ENCODE measurements at places on chromosomes 5 and 9.
A peak's percentile ranks its signal among the peaks of the same experiment; 100 is the strongest.

- DNase-seq, result peak; percentile 92
These were observed 129.1 kb downstream of the KCNIP1 start for GRCh38 chr5:170632985-170633234.

GRCh38 chr9:33197279-33198152 lies 30.4 kb upstream of the B4GALT1 start:
- no peak for DNase-seq

- no peak for DNase-seq
These were observed 51.1 kb upstream of the SNX2 start for GRCh38 chr5:122723606-122724352.

- DNase-seq, result no peak
These were observed 403.3 kb upstream of the PTPRD start for GRCh38 chr9:11016081-11016480.

- no peak for DNase-seq
These were observed 5.9 kb upstream of the YTHDC2 start for GRCh38 chr5:113507601-113508000.

GRCh38 chr5:72587661-72588308 lies 80.6 kb upstream of the ZNF366 start:
- no peak for DNase-seq

- peak; percentile 63 for DNase-seq
These were observed 107.3 kb downstream of the ZNF608 start for GRCh38 chr5:124639095-124639665.

GRCh38 chr5:112059579-112060135 lies 302.7 kb upstream of the NREP start:
- no peak for DNase-seq

- DNase-seq, result no peak
These were observed 42.8 kb downstream of the NRG2 start for GRCh38 chr5:140000332-140000731.

GRCh38 chr9:118962426-118962825 lies 406.8 kb downstream of the BRINP1 start:
- no peak for DNase-seq

GRCh38 chr5:130286971-130287370 lies 382.7 kb downstream of the CHSY3 start:
- DNase-seq, result no peak

DNA sequence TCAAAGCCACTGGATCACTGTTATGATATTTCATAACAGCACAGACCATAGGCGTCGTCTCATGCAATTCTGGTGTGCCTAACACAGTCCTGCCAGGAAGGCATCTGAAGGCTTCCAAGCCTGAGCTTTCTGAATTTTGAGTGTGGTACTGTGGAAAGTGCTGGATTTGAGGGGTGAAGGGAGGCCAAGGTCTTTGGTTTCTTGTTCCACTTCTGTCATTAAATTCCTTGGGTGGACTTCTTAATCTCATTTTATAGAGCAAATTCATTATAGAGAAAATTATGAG lies 441.3 kb upstream of the PIK3R1 start:
- DNase-seq, result no peak

GRCh38 chr9:37432020-37432419 lies 9.5 kb downstream of the GRHPR start:
- DNase-seq, result no peak

DNA sequence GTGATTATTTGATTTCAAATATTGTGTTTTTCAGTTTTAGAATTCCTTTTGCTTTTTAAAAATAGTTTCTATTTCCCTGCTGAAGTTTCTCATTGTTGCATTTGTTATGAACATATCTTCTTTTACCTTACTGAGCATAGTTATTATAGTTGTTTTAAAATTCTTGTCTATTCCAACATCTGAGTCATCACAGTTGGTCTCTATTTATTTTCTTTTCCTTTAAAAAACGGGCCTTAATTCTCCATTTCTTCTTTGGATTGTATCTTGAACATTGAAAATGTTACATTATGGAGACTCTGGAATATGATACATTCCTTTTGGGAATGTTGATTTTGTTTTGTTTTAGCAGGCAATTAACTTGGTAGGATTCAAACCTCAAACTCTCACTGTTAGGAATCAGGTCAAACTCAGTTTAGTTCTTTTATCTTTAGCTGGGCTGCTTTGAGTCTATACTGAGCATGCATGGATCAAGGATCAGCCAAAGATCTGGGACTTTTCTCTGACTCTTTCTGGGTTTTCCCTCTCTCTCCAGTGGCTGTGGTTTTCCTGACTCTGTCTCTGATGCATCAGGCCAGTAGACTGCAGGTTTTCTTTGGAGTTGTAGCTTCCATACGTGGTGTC lies 70.3 kb downstream of the TEK start:
- DNase-seq, result no peak

GRCh38 chr5:166166071-166166470 lies 2125.4 kb upstream of the WWC1 start:
- DNase-seq, result no peak

DNA sequence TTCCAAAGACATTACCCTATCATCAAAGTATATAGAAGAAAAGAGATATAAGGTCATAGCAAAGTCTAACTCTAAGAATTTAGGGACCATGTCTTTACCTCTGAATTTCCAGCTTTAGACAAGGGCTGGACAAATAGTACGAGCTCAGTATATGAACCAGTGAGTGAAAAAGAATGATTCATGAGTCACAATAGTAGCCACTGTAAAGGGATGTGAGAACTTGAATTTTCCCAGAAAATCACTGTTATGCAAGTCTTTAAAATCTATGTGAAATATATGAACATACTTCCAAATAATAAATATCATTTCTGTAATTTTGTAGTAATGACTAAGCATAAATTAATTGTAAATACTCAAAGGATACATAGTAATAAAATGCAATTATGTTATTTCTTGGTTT lies 305.9 kb upstream of the PRR16 start:
- no peak for DNase-seq

- DNase-seq, result no peak
These were observed 55.3 kb upstream of the CLINT1 start for GRCh38 chr5:157914151-157914788.

DNA sequence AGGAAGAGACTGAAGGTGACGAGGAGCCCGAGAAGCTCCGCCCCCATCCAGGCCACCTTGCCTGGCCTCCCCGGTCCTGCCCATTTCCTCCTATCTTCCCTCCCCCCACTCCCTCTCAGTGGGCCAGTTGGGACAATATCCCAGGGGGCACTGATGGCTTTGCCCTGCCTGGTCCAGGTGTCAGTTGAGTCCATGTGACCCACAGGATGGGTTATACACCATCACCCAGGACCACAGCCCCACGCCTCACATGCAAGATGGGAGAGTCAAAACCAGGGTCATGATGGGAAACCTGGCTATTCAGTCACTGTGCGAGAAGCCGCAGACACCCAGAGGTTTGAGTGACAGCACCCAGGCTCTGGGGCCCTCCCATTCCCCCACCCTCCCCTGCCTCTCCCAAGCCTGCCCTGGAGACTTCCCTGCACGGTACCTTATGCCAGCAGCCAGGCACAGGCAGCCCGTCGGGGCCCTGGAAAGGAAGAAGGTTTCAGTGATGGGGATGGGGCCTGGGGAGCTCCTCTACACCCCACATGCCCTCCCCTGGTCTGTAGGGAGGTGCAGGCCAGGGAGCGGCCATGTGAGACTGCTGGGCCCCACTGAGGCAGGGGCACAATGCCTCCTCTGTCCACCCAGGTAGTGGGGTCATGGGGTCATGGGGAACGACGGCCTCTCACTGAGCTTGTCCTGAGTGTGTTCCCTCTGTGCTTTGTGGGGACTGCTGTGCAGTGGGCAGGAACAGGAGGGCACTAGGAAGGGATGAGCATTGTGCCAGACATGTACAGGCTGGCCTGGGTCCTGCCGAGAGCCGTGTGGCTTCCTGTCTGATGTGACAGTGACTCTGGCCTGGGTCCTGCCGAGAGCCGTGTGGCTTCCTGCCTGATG lies 6.3 kb upstream of the PHYKPL start:
- no peak for DNase-seq

GRCh38 chr5:132228241-132229035 lies 785 bp upstream of the P4HA2 start:
- peak; percentile 33 for DNase-seq

- DNase-seq, result peak; percentile 45
These were observed 962 bp upstream of the TXN start for GRCh38 chr9:110257097-110257841.

DNA sequence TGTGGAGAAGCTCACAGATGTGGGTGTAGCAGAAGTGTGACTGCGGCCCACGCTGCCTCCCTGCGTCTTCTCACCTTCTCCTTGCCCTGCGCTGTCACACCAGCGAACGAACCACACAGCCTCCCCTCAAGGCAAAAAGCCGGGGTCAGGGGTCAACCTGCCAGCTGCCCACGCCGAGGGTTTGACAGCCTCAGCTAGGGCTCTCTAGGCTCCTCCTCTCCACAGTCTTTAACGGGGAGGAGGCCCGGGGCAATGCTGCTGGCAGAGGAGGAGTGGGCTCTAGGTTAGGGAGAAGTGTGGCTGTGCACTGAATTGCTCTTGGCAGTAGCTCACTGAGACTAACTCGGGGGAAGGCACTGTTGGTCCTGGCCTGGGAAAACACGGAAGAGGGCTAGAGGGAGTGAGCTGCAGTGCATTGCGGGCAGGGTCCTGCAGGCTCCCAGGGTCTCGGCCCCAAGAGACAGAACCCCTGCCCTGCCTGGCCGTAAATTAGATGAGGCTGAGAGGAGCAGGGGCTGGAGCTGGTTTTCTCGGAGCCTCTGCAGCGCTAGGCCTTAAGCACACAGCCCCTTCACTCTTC lies 4.2 kb upstream of the TRIM52 start:
- no peak for DNase-seq

GRCh38 chr5:123207081-123207537 lies 118.1 kb downstream of the PRDM6 start:
- no peak for DNase-seq

- DNase-seq, result no peak
These were observed 250.3 kb downstream of the ZSWIM6 start for GRCh38 chr5:61582205-61582820.

DNA sequence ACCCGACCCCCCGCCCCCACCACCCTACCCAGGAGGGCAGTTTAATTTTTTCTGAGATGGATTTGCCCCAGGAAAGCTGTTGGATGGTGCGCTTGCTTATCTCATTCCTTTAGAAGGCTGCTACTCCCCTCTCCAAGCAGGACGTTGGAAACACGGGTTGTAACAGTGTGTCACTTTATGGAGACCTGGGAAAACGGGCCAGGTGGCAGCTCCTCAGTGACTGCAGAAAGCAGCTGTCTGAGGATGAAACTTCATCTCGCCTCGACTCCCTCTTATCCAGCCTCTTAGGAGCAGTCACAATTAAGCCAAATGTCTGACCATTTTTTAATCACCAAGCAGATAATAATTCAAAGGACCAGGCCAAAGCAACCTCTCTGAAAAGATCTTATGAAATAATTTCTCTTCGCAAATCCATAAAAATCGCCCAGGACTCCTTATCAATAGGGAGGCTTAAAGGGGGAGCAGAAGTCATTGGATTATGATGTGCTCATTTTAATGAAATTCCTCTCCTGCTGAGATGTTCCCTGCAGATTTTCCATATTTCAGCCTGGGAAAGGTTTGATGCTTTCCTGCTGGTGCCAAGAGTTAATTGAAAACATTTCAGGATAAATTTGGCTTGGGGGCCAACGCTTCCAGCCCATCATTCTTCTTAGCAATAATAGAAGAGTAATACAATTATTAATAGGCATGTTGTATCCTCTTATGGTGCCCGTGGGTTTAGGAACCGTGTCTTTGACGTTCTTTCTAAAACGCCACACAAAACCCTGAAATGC lies 26.0 kb downstream of the GAS1 start:
- DNase-seq, result no peak

GRCh38 chr9:134600836-134601638 lies 40.6 kb upstream of the COL5A1 start:
- peak; percentile 18 for DNase-seq

DNA sequence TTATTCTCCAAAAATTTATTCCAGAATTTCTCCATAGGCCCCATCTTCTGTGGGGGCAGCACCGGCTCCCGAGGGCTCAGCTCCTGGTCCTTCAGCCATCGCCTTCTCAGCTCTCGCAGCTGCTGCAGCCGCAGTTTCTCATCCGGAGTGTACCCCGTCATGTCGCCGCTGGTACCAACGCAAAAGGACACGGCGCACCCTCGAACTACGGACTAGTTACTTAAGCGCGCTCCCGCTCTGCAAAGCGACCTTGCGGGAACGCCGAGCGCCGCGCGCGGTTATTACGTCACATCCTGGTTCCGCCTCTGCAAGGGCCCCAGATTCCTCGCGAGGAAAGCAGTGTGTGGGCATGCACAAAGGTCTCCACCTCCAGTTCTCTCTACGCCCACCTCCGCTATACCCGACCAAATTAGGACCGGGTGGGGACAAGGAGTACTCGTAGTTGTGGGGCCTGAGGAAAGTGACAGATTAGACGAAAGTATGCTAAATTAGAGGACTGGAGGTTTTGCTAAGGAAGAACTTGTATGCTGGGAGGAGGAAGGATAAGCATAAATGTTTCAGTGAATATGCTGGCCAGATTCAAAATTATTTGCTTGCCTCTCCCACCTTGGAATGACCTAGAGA lies at the start of gene NDUFB6:
Gene NDUFB6 (minus strand): TSS at position 260 of the 624 bp plus-strand sequence. CDS start 99 bp downstream, at position 161.
- peak; percentile 95 for DNase-seq

- DNase-seq, result no peak
These were observed 842 bp upstream of the GTF3C5 start for GRCh38 chr9:133029994-133030316.

DNA sequence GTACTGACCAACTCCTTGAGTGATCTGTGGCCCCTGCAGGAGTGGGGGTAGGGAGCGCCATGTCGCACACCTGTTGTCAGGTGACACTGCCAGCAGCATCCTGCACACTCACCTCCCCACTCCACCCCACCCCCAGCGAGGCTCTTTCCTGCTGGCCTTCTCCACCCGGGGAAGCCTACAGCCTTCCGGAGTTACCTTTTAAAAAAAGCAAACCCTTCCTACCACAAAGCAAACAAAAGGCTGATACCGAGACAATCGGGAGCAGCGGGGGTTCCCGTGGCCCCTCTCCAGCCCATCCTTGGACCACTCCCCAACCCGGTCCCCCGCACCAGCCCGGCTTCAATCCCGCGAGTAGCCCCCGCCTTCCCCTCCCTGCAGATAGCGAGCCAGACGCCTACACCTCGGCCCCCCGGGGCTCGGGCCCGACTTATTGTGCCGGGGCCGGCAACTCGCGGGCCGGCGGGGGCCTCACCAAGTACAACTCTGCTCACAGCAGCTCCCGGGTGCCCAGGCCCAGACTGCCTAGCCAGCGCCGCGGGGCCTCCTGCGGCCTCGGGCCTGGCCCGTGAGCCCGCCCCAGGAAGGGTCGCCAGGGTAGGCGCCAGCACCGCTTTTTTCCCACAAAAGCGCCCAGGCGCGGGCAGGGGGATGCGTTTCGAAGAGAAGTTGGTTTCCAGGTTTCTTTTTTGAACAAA lies 724 bp downstream of the MACROH2A1 start:
- DNase-seq, result peak; percentile 58

DNA sequence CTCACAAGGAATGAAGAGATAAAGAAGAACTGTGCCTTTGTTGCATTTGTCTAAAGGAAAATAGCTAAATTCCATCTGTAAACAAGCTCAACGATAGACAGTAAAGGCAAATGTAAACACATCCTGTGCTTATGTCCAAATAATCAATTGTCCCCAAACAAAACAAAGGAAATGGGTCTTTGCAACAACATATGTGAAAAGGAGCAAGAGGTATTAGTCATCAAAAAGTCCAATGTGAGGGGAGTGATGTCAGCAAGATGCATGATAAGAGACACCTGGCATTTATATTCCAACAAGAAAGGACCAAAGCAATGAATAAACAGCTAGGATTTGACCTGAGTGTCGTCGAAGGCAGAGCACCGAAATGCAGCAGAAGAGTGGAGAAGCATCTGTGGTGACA lies 209.1 kb downstream of the ASTN2 start:
- DNase-seq, result no peak

Measured in H9 (cell line).